ENCODE measurements at places on chromosomes 5 and 9. TPM values are rescaled to one million over a fixed set of nuclear protein-coding genes. Genes with fewer than 3 reads are reported as not detected.

The N4BP3 gene
- 5.4 TPM for total RNA-seq

DNA sequence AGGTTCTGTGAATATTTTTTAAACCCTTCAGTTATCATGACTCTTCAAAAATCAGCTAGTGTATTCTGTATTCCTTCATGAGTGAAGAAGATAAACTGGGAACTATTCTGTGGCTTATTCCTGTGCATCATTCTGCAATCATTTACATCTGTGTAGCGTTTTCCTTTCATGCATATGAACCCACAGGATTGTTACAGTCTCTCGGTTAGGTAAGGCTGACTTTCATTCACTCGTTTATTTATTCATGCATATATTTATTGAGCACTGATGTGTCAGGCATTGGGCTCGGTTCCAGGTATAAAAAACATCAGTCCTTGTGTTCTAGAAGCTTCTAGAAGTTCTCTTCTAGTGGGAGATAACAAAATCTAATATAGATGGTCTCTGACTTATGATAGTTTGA, 318.4 kb downstream of the MAN2A1 start:
- DNase-seq: no peak

DNA sequence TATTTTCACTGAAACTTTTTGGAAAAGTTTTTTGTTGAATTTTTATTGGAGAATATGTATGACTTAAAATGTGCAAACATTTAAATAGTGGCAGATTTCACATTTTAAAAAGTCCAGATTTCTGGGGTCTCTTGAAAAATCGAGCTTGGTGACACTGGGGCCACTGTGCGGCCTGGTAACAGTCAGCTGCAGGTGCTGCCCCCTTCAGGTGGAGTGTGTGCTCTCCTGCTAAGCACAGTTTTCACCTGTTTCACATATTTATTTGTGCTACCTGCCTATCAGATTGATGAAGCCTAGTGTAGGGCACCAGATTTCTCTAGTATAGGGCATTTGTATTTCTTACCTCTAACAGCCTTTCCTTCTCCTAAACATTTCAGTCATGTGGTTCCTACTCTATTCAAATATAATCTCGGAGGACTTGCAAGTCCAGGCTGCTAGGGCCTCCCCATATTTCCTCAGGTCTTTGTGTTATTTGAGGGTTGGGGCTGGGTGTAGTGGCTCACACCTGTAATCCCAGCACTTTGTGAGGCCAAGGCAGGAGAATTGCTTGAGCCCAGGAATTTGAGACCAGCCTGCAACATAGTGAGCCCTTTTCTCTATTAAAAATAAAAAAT, 95.8 kb upstream of the KLF9 start:
- no peak for DNase-seq

The EPB41L4B gene
- total RNA-seq: not detected

DNA sequence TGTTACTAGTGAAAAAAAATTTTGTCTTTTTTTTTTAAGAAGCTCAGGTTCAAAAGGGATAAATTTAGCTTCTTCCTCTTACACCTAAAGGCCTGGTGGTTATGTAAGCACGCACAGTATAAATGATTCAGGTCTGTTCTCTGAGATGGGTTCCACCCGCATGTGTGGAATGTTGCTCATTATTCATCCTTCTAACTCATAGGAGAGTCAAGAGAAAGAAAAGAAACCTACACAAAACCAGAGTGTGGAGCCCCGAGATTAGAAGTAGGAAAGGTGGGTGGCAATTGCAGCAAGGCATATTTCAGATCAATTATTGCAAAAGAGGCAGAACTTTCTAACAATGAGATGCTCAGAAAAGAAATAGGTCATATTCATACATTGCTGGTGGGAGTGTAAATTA, 13.5 kb downstream of the PLAC8L1 start:
- DNase-seq: no peak

GRCh38 chr9:128231638-128232527, 28.7 kb downstream of the DNM1 start:
- no peak for DNase-seq

GRCh38 chr5:56712895-56713591, 102.3 kb upstream of the MAP3K1 start:
- DNase-seq: no peak

DNA sequence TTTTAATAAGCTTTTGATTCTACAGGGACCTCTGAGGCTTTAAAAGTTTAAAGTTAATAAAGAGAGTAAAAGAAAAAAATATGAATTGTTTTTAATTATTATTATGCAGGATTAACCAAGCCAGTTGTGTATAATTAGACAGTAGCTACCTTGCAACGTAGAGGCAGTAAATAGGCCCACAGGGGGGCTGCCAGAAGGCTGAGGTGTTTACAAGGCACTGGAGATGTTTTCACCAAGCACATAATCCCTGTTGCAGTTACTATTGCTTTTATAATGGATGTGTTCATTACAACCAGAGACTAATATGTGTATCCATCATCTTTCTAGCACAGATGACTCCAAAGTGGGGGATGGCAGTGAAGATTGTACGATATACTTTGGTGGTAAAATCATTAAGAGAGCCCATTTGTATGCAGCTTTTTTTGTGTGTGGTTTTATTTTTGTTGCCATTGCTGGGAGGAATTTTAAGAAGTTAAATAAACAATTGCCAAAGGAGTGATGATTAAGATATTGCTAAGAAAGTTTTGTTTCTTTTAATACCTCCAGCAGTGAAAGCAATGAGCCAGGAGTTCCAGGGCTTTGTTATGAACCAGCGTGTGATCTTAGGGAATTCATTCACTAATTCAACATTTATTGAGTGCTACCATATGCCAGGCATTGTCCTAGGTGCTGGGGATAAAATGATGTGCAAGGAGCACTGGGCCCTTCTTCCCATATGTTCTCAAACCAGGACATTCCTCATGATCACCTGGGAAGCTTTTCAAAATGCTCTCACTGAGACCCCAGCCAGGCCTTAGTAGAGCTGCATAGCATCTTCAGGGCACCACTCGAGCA, 138.7 kb upstream of the EFNA5 start:
- DNase-seq: no peak

DNA sequence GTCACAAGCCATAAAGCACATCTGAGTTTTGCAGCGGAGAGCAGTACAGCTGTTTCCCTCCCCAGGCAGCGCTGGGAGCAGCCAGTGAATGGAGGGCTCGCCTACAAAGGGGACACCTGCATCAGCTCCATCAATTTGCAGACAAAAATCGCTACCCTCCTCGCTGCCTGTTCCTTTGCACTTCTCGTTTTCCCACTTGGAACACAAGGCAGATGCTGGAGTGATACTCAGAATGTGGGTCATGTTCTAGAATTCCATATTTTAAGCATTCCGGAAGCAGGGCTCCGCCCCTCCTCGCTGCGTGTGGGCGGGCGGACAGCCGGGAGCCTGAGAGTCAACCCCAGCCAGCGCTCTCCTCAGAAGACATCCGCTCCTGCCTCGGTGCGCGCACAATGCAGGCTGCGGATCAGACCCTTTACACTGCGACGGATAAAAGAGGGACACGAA, 92.1 kb downstream of the LMNB1 start:
- peak; percentile 52 for DNase-seq

DNA sequence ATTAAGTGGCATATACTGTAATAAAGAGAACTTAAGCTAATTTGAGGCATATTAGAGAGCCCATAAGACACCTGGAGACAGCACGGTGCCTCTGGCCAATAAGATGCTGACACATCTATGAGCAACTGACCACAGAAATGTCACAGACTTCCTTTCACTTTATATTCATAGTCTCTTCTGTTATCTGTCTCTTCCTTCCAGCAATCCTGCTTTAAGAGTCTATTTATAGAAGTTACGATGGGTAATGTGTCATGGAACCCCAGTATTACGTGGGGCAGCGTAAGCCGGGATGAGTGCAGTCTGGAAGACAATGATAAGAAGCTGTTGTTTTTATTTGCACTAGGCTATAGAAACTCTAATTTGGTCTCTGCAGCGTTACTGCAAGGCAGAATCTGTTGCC, 136.8 kb downstream of the CFAP90 start:
- no peak for DNase-seq

The HAND1 gene
- total RNA-seq: not detected

The IL4 gene
- 1.8 TPM for total RNA-seq

DNA sequence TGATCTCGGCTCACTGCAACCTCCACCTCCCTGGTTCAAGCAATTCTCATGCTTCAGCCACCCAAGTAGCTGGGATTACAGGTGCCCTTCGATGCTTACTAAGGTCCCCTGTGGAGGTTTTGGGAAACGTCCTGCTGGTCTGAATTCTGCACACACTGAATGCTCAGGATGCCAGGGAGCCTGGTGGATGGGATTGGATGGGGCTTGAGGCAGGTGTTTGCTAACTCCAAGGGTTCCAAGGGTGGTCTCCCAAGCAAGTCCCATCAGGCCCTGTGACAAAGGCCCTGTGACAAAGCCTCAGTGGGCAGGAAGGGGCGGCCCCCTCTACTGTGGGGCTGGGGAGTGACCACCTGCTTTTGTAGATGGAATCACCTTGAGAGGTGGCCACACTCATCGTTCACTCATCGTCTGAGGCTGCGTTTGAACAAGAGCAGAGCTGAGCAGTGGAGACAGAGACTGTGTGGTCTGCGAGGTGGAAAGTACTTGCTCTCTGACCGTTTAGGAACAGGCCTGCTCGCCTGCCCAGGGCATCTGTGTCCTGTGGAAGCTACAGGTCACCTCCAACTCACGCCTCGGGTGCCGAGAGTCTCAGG, 40.2 kb downstream of the MRPL36 start:
- no peak for DNase-seq

The KCNV2 gene
- total RNA-seq: not detected

The WWC1 gene
- 0.82 TPM for total RNA-seq

The TNFSF8 gene
- total RNA-seq: 54.2 TPM

- no peak for DNase-seq
Measured at GRCh38 chr9:31153250-31153840, 1231.1 kb upstream of the ACO1 start.

- no peak for DNase-seq
Measured at GRCh38 chr5:64285188-64286130, 119.8 kb downstream of the RNF180 start.

The PCDHB15 gene
- total RNA-seq: 0.06 TPM

The CCDC192 gene
- total RNA-seq: not detected

- no peak for DNase-seq
Measured at GRCh38 chr5:68375540-68375939, 160.0 kb downstream of the PIK3R1 start.

DNA sequence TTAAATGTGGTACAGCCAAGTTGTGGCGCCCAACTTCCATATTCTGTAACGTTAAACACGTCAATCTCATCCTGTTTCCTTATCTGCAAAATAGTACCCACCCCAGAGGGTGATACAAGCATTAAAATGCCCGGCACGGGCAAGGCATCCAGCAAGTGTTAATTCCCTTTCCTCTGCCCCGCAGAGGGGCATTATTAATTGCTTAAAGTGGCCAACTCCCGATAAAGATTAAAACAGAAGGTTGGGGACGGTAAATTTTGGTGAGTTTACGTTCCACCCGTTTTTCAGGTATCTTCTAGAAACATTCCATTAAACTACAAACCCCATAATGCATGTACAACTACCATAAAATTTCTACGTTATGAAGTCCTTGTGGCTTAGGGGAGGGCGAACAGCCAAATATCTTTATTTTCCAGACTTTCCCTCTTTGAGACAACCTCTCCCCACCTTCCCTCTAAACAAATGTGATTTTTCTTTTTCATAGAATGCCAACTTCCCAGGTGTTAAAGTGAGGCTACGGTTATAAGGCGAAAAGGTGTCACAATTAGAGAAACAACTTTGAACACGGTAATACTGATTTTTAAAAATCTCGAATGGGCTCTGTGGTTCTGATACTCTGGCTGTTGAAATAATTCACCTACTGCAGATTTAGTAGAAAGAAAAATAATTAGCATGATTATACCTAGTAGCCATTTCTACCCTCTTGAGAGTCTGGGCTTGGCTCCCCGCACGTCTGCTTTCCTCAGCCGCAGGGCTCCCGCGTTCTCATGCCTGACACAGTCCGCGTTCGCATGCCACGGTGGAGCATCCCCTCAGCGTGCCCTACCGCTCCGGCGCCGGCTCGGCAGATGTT, 1.2 kb upstream of the GPBP1 start:
- no peak for DNase-seq

GRCh38 chr5:89473196-89473595, 590.2 kb upstream of the MEF2C start:
- no peak for DNase-seq

- DNase-seq: no peak
Measured at GRCh38 chr9:113656771-113657670, 193.5 kb downstream of the RGS3 start.

DNA sequence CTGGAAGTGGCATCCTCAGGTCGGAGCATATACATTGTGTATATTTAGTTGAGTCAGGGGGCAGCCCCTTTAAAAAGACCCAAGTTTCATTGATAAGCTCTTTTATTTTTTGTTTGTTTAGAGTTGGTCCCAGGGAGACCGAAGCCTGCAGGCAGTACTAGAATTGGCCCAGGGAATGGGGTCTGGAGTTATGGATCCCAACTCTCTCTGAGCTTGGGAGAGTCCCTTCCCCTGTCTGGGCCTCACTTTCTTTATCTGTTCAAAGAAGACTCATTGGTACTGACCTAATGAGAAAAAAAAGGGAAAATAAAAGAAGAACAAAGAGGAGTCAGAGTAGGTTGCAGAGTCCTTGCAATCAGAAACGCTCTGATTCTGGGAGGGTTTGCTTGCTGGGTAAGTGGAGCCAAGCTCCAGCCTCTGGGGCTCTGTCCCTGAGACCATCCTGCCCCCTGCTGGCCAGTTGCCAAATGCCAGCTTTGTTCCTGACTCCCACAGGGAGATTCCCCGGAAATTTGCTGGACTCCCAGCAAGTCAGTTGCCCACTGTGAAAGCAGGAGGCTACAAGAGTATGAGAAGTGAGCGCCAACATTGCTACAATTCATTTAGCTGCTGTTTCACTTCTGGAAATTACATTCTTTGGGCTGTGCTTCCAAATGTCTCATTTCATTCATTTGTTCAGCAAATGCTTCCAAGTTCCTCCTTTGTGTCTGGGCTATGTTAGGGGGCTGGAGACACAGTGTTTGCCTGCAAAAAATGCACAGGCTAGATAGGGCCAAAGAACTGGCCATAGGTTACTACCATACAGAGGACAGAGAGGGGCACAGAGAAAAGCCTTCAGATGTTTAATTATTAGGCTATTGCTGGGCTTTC, 156.2 kb downstream of the MELK start:
- peak; percentile 71 for DNase-seq

DNA sequence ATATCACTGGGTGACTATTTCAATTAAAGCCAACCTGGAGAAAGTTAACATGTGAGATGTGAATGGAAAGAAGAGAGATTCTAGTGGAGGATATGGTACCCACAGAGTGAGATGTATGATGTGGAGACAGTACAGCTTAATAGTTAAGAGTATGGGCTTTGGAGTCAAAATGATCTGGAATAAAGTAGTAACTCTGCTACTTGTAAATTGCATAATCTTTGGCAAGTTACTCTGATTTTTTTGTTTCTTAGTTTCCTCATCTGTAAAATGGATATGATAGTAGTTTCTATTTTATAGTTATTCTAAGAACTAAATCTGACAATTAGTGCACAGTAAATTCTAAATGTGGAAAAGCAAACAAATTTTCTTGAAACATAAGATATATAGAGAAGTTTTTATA, 79.2 kb downstream of the ISOC1 start:
- no peak for DNase-seq

GRCh38 chr5:621341-621761, 9.2 kb downstream of the CEP72 start:
- no peak for DNase-seq

Data from activated naive CD8-positive, alpha-beta T cell treated with anti-CD3 and anti-CD28 coated beads, Interleukin-2, amount 10 ng/mL, durations not matched to agents 7 days and 5 days (primary cell).